Fibroblast of skin of scalp (primary cell): ENCODE measurements at places on chromosomes 6 and 20.

- no peak for DNase-seq
Measured at GRCh38 chr6:3347247-3347646, 88.5 kb downstream of the PSMG4 start.

DNA sequence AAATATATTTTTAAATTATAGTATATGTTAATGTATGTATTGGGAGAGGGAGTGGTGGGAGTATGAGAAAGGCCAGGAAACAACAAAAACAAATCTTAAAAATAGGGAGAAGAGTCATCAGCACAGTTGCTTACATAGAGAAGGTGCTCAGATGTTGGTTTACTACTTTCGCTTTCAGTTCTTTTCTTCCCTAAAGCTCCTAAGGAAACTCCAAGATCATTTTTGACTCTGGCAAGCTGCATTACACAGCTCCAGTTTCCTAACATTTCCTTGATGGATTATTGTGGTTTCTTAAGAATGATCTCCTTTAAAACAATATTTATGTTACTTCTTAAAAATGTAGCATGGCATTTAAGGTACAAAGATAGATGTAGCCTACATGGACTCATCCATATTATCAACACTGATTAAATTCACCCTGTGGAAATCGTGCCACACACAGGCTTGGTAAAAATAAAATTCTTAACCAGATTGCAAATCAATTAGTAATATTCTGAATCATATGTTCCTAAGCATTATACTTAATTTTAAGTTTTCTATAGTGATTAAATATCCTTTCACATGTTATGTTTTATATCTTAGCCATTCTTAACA lies 118.0 kb upstream of the MAN1A1 start:
- peak; percentile 57 for DNase-seq

DNA sequence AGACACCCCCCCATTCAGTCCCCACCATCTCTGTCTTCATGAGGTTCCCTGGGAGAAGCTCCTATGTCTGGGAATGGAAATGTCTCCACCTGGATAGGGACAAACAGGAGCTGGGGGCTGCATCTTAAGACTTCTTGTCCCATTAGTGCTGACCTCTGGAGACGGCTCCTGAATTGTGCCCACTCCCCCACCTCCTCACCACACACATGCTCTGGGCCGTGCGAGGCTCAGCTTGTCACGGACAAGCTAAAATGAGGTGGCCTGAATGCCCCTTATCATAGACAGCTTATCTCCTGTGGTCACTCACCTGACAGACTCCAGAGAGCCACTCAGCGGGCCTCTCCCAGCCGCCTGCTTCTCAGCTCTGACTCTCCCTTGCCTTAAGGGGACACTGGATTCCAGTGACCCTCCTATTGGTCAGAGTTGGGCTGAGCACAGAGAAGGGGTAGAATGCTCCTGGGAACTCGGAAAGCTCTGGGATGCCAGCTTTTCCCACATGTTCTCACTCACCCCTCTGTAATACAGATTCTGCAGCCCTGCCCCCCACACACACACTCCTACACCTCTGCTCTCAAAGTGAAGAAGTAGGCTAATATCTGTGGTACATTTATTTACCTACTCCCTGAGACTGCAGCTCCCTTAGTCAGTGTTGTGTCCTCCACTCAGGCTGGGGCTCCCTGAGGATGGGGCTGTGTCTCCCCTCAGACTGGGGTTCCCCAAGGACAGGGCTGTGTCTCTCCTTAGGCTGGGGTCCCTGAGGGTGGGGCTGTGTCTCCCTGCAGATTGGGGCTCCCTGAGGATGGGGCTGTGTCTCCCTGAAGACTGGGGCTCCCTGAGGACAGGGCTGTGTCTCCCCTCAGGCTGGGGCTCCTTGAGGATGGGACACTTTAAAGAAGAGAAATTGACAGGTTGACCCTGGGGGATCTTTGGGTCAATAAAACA lies 167.5 kb downstream of the VEGFA start:
- no peak for DNase-seq

- no peak for DNase-seq
Measured at GRCh38 chr6:34929241-34929978, 40.4 kb downstream of the ANKS1A start.

DNA sequence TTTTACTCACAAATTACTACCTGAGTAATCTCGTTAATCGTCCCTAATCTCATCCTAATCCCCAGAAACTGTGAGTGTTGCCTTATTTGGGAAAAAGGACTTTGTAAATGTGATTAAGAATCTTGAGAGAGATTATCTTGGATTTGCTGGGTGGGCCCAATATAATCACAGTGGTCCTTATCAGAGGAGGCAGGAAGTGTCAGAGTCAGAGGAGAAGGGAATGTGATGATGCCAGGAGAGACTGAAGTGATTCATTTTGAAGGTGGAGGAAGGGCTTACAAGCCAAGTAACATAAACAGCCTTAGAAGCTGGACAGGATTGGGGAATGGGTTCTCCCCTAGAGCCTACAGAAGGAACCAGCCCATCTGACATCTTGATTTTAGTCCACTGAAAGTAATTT lies 16.7 kb downstream of the RPP21 start:
- DNase-seq, result no peak

GRCh38 chr6:137122612-137123011 lies 50.8 kb downstream of the IL22RA2 start:
- no peak for DNase-seq

DNA sequence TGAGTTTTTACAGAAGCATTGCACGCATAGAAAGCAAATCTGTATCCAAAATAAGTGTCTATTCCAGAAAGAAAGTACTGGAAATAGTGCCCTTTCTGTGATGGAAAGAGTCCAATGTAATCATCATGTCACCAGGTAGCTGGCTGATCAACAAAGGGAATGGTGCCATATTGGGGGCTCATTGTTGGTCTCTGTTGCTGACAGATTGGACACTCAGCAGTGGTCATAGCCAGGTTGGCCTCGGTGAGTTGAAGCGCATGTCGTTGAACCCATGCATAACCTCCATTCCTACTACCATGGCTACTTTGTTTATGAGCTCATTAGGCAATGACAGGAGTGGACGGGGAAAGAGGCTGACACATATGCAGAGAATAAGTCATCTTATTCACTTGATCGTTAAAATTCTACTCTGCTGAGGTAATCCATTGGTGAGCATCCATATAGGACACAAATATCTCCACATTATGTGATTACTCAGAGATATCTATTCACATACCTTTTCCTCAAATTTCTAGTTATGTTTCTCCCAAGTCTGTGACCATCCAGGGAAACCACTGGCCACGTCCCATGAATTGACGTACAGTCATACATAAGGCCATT lies 560.5 kb downstream of the HAO1 start:
- DNase-seq, result no peak

DNA sequence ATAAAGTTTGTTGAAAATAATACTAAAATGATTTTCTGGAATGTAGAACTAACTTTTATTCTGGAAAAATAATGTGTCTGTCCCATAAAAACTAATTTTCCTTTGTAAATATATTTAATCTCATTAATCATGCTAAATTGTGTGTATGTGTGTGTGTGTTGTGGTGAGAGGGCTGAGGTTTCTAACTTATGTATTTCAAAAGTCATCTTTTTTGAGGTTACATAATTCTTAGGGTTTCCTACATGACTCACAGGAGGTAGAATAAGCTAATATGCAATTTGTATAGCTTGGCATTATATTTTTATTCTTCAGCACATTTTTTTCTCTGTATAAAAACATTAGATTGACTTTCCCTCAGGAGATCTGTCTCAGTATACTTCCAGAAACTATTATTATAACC lies 64.1 kb upstream of the CLVS2 start:
- DNase-seq, result no peak

GRCh38 chr6:71420095-71420692 lies 131.6 kb downstream of the OGFRL1 start:
- peak; percentile 43 for DNase-seq

DNA sequence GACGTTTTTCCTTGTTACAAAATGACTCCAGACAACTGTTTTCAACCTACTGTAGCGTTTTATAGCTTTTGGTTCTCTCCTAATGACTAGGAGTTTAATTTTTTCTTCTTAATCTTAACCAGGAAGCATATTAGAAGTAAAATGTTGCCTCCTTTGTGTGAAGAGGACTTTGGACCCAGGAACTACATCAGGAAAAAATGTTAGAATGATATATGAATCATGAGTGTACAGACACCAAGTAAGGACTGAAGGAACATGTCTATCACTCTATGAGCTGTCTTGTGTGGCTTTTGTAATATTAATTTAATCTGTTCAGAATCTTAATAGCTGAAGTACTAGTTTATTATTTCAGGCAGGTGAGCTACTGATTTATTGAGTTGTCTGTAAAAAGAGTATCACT lies 71.0 kb upstream of the MARCKS start:
- DNase-seq, result no peak

DNA sequence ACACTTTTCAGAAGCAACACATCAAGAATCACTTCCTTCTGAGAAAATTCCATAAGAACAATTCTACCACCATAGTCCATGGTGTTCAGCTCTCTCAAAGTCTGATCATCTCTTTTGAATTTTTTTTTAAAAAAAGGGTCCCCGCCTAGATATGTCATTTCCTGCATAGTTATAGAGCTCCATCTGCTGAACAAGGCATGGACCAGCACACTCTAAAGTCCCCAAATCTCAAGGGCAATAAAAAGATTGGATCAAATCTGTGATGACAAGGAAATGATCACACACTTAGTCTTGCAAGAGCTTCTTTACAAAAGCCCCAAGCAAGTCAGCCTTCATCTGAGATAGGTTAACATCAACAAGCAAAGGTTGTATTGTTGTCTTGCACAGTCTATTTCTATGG lies 100.7 kb upstream of the STMND1 start:
- DNase-seq, result peak; percentile 52

DNA sequence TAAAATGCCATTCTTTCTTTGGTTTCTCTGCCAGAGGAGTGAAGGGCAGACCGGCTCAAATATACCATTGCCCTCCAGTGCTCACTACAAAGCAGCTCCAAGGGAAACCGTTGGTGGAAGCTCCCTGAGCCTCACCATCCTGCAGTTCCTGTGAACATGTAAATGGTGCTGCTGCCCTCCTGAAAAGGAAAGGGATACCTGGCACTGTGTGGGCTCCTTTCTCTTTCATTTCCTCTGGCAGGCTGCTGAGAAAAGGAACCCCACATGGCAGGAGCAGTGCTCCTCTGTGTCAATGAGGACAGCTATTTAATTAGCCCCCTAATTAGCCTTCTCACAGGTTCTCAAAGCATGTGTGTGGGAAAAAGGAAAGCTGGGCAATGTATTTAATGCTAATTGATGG lies 142.5 kb downstream of the KLHL32 start:
- no peak for DNase-seq

- DNase-seq, result no peak
Measured at GRCh38 chr6:32271429-32271828, 47.6 kb upstream of the NOTCH4 start.

DNA sequence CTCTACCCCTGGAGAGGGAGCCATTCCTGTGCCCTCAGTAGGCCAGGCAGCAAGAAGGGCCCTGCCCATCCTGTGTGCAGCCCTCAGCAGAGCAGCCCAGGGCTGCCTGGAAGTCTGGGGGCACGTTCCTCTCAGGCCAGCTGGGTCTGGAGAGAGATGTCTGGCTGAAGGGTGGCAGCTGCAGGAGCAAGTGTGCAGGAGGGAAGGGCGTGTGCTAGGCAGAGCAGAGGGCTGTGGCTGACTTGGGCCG lies 62.7 kb downstream of the NOL4L start:
- DNase-seq, result no peak

- peak; percentile 74 for DNase-seq
Measured at GRCh38 chr6:53524455-53524815, 20.5 kb downstream of the GCLC start.

DNA sequence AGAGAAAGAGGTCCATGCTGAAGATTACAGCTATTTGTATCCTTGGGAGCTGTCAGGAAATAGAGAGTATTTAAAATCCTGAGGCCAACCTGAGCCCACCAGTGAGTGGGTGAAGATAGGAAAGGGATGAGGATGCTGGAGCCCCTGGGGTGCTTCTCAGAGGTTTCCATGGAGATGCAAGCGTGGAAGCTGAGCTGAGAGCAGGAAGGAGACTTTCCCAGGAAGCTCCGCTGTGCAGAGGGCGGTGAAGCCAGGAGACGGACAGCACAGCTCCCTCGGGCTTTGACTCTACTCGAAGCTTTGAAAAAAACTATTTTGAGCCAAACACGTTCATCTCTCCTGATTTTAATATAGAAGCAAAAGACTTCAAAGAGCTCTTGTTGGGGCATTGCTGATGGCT lies 222.1 kb downstream of the SMOC2 start:
- DNase-seq, result no peak

DNA sequence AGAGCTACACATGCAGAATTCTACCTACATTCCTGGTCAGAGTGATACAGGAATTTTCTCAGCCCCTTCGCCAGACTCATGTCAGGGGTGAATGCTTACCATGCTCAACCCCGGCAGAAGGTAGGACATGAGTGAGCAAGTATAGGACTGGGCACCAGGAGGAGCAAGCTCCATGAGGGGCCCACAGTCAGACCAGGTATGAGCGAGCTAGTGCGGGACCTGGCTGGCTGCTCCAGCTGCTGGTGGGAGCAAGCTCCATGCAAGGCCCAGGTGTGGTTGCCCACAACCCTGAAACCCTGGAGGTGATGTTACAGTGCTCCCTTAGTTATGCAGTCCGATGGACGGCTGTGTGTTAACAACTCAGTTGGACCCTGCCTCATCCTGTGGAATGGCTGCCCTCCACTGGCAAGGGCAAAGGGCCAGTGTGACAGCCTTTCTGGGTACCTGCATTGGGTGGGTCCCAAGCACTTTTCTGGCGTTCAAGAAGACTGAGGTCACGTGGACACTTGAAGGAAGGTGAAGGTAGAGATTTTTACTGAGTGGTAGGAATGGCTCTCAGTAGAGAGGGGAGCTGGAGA lies 503.5 kb upstream of the CITED2 start:
- no peak for DNase-seq

DNA sequence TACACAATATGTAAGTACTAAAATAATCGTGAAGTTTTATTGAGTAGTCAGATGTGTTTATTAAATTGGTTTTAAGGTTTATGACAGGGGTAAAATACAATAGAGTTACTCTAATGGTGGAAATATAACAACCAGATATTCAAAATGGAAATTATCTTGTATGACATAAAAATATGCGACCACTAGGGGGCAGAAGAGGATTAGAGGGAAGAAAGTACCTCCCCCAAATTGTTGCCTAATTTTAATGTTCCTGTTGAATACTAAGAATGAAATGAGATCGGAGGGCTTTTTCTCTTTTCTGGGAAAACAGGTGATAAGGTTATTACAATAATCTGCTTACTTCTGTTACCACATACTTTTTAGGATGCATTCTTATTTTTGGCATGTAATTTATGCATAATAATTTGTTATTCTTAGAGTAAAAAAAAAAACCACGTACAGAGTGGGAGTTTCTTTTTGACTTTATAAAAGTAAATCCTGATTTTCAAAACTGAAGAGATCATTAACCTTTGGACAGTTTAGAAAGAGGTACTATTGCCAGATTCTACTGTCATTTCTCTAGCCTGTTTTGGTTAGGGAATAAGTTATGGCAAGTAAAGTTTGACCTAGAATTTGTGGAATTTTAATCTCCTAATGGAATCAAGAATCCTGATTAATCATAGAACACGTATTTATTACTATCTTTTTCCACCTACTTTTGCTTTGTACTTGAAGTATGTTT lies 159.2 kb downstream of the CD109 start:
- peak; percentile 74 for DNase-seq

- DNase-seq, result no peak
Measured at GRCh38 chr6:129191235-129191634, 308.3 kb downstream of the LAMA2 start.
